ENCODE measurements at places on chromosomes 3 and 15.

- DNase-seq = no peak
These were observed 106.7 kb downstream of the MYO5A start for GRCh38 chr15:52422001-52422400.

DNA sequence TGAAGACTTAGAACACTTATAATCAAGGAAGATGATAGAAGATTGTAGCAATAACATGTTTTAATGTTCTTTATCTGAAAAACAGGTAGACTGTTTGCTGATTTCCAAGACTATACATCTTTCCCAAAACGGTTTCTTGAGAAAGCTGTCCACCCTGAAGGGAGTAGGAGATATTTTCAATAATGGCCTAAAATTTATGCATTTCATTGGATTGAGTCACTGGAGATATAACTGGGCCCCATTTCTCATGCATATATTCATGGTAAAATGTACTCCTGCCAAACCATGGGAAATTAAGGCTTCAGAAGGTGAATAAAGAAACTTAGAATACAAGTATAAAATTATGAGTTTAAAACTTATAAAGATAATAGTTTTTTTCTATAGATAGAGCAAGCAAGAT, 143.9 kb downstream of the LSAMP start:
- no peak for DNase-seq

DNA sequence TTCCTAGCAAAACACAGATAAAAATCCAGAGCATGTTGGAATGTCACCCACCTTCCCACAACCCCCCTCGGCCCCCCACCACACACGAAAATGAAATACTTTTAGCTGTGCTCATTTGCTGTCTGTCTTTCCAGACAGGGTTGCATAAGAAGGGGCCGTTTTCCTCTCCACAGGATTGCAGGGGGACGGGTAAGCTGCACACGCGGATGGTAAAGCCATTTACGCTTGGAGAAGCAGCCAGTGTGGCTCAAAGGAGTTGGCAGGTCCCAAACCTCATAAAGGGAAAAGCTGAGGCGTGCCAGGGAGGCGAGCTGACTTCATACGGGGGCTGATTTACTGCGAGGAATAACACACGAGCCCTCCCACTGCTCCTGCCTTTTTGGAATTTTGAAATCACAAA, 47.4 kb upstream of the ITGA11 start:
- DNase-seq = no peak

- DNase-seq = no peak
These were observed 45.2 kb downstream of the CGNL1 start for GRCh38 chr15:57421551-57421950.

DNA sequence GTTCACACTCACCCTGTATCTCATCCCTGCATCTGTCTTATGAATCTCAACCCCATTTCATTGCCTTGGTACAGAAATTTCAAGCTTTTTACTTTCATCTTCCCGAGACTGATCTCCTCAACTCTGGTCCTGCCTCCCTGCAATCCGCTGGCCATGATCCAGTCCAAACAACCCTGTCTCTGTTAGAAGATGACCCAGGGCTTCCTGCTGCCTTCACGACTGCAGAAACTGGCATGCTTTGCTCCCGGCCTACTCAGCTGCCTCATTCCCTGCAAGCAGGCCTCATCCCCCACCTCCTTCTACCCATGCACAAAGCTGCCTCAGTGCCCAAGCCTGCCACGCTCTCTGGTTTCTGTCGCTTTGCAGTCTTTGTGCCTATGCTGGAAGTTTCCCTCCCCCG, 12.4 kb downstream of the HES1 start:
- peak; percentile 42 for DNase-seq

DNA sequence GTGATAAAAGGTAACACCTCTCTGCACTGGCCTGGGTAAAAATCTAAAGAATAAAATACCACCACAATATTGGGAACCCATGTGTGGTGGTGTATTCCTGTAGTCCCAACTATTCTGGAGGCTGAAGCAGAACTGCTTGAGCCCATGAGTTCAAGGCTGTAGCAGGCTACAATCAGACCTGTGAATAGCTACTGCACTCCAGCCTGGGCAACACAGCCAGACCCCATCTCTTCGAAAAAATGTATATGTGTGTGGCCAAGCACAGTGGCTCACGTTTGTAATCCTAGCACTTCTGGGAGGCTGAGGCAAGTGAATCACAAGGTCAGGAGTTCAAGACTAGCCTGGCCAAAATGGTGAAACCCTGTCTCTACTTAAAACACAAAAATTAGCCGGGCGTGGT, 1.8 kb upstream of the RPL14 start:
- DNase-seq = no peak

DNA sequence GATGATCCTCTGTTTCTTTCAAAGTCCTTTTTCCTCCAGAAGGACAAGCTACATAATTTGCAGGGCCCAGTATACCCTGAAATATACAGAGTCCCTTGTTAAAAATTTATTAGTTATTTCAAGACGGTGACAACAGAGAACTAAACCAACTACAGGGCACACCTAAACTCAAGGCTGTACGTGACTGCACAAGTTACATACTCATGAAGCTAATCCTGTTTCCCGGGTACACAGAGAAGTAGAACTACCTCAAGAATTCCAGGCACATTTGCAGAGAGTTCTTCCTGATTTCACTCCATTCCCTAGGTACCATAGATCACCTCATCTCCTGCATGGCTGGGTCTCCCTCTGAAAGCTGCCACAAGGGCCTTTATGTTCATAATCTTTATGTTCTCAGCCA, 279.4 kb upstream of the ARL6 start:
- no peak for DNase-seq

DNA sequence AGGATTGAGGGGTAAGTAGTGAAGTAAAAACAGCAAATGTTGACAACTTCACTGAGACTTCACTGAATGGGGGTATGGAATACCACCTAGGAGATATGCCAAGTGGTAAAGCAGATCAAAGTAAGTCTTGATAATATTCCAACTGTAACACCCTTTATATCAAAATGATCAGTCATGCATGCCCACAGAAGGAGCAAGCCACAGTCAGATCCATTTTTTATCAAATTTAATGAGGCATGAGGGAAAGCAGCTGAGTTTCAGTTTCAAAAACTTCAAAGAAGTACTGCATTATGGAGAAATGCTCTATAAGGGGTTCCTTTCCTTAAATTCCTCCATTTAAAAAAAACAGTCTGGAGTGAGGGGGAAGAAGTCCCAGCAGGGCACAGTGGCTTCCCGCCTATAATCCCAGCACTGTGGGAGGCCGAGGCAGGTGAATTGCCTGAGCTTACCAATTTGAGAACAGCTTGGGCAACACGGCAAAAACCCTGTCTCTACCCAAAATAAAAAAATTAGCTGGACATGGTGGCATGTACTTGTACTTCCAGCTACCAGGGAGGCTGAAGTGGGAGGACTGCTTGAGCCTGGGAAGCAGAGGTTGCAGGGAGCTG, 56.9 kb downstream of the TJP1 start:
- no peak for DNase-seq
